ENCODE measurements at places on chromosomes 6 and 20.

DNA sequence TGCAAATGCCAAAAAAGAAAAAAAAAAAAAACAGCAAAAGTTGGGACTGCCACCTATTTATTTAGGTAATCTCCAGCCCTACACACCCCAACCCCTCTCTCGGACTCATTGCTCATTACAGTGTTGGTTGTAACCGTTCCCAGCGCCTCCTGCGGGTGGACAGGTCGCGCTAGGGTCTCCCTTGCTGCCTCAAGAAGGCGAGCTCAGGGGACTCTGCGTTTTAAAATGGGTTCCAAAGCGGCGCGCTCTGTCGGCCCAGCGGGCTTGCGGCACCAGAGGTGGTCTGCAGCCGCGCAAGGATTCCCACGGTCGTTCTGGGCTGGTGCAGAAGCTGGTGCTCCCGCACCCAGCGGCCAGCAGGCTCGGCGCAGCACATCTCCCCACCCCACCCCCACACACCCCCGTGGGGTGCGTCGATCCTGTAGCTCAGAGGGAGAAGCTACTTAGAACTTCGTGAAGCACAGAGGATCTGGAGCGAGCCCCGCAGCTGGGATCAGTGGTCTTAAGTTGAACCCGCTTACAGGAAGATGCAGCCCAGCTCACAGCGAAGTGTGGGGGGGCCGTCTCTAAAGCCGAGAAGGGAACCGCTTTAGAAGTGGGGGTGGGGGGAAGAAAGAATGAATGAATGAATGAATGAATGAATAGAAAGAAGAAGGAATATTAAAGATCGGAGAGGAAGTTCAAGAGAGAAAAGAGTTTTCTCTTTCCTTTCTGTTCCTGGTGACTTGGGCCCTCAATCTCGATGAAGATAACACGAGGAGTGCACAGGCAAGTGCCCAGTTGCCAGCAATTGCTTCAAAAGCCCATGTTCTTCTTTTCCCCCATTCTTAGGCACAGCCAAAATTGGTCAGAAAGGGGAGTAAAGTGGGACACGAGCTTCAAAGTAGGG is 780 bp downstream of the TFAP2A start:
- DNase-seq, result no peak

GRCh38 chr6:160418370-160418769 is 70.2 kb downstream of the SLC22A3 start:
- DNase-seq, result no peak

DNA sequence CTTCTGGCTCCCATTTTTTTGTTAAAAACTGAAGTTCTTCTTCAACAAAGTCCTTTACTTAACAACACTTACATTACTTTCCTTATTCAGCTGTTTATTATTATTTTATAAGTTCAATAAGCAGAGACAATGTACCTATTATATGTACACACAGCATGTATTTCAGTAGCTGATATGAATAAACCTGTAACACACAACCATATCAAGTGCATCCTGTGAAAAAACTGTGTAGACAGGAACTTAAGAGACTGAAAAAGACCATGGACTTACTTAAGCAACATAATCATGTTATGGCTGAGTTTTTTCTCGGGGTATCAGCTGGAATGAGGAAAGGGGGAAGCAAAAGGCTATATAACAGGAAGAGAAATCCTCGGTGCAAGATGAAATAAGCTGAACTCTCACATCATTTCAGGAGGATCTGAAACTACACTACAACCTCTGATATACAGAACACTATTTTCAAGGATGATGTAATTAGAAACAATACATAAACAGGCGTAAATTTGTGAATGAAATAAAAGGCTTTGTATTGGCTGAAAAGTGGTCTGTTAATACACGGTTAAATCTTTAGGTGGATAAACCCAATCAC is 70.9 kb downstream of the REV3L start:
- DNase-seq, result no peak

DNA sequence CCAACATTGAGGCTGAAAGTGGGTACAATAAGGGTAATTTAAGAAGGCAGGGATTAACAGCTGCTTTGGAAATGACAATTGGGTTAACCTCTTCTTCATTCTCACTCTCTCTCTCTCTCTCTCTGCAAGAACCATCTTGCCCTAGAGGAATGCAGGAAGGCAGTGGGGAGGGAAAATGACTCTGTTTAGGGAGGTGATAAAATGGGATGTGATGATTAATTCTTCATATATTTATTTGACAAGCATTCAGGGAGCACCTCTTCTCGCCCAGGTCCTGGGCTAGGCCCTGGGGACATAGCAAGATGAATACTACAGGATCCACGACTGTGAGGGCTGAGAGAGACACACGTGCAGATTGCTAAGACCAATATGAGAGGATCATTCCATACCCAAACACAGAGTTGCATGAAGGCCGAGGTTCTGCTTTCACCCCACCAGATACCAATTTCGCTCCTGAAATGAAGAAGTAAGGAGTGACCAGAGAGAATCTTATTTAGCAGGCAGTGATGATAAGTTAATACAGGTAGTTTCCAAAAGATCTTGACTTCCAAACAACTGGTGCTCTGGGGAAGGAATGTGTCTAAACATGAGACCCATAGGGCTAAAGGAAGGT is 13.3 kb upstream of the PTPN1 start:
- no peak for DNase-seq

GRCh38 chr6:26165261-26165790 is 78.1 kb downstream of the HFE start:
- DNase-seq, result no peak

- DNase-seq, result no peak
Measured at GRCh38 chr20:43514648-43514999, 7.1 kb downstream of the L3MBTL1 start.

DNA sequence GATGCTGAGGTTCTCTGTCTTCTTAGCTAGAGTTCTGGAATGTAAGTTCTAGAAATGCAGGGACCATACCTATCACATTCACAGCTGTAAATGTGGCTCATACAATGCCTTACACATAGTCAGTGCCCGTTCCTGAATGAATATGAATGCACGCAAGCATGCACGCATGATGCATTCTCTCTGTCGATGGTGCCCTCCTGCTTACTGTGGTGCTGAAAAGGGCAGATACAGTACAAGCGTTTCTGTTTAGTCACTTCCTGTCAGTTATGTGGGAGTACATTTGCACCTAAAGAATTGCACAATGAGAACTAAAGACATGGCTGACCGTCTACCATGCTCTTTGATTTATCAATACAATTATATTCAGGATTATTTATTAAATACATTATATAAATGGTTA is 152.2 kb upstream of the SOX4 start:
- DNase-seq, result no peak

DNA sequence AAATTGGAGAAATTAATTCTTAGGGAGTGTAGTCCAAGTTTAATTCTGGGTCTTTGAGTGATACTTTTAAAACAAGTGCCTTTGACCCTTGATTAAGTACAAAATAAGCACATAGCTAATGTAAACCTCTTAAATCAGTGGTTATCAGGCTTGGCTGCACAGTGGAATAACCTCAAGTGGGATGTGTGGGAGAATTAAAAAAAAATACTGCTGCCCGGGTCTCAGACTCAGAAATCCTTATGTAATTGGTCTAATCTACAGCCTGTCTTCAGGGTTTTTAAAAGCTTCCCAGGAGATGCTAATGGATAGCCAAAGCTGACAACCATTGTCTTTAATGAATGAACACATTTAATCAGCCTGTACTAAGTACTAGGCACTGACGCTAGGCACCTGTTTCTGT is 28.5 kb upstream of the TMEM14A start:
- no peak for DNase-seq

DNA sequence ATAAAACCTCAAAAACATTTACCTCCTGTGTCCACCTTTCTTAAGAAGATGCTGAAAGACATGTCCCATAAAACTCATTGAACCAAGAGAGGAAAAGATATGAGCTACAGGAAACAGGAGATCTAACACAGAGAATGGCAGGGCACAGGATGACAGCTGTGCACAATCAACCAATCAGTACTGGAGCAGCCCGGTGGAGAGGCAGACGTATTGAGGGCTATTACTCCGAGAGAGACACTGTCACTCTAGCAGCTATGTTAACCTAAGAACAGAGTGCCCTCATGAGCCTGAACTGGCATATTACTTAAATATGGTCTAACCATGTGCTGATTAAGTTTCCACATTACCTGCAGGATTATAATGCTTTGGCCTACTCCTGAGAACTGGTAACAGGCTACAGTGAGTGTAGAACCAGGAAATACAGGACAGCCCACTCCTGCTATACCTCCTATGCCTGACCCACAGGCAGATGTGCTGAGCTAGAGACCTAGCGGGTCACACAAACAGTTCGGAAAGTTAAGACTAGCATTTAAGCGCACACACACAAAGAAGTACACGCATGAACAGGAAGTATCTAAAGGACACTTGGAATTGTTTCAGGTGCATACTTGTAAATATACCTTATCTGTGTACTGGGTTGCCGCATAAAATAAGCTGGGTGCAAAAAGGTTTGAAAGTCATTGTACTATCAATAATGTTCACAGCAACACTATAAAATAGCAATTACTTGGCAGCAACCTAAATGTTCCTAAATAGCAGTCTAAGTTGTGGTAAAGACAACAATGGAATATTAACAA is 199.3 kb upstream of the SHLD1 start:
- DNase-seq, result no peak

GRCh38 chr6:167578371-167578901 is 248.3 kb upstream of the AFDN start:
- no peak for DNase-seq

GRCh38 chr20:62928246-62928939 is 2.1 kb upstream of the DIDO1 start:
- DNase-seq, result no peak

DNA sequence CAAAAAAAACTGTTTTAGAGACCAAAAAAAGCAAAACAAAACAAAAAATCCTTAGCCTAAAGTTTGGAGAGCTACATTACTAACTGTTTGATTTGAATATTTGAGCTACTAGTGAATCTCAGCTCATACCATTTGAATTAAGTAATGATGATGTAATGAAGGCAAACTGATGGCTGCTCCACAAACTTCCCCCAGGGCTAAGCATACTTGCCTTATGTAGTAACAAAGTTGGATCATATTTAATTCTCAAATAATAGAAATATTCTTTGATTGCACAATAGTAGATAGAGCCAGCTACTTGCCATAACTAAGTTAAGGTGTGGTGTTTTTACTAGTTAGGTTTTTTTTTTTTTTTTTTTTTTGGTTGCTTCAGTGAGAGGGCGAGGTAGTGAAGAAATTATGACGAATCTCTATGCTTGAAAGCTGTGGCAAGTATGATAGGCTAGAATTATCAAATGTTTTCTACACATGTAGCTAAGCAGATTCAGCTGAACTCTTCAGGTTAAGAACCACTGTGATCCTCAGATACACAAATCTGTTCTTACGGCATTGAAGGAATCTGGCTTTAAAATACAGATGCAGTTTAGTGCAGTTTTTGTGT is 2.9 kb downstream of the RAB32 start:
- DNase-seq, result no peak

DNA sequence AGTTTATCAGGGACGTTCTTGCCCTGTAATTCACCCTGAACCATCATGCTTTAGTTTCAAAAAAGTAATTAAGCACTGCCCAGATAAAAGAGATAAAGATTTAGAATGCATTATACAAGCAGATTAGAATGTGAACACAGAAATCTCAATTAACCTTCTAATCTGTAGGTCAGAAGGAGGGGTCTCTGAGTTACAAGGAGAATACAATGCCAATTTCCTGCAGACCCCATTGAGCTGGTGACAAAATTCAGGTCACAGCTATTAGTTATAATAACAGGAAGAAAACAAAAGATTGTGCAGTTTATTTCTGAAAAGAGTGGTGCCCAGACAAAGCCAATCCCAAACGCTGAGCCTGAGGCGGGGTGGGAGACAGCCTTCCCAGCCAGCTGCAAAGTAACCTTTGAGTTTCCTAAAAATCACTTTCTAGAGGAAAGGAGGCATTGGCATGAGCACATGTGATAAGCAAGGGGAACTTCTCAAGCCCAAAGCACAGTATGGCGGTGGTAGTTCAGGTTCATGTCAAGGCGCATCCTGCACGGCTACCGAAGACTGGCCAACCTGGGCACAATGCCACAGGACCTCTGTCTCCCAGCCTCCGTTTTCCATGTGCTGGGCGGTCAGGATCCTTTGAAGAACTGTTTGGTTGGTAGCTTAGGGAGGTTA is 192.5 kb downstream of the TTLL2 start:
- no peak for DNase-seq

DNA sequence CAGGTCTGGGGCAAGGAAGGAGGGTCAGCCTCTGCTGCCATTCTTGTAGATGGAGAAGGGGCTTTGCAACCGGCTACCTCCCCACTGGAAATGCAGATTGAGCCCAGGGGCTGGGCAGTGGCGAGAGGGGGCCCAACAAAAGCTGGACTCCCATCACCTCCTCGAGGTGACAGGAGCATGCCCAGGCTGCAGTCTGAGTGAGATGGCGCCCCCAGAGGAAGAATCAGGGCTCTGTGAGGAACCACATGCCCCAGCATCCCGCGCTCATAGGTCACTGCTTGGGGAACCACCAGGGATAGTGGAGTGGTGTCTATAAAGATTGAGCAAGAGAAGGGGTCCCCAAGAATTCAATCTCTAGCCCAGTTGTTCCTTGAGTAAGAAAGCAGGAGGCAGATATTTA is 31.6 kb upstream of the NEDD9 start:
- no peak for DNase-seq

DNA sequence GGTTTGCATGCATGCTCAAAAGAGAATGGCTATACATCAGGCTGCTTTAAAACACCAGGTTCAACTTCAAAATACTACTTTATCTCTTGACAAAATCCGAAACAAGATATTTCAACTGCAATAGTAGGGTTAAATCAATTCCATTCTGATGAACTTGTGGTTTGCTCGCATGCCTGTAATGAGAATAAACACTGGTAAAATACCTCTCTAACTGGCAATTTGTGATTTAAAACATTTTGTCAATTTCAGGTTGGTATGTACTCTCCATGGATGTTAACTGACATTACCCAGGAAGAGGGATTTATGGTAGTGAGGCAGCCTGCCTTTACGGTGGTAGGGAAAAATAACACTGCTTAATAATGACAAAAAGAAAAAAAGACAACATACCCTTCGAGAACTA is 74.4 kb downstream of the MBOAT1 start:
- no peak for DNase-seq

DNA sequence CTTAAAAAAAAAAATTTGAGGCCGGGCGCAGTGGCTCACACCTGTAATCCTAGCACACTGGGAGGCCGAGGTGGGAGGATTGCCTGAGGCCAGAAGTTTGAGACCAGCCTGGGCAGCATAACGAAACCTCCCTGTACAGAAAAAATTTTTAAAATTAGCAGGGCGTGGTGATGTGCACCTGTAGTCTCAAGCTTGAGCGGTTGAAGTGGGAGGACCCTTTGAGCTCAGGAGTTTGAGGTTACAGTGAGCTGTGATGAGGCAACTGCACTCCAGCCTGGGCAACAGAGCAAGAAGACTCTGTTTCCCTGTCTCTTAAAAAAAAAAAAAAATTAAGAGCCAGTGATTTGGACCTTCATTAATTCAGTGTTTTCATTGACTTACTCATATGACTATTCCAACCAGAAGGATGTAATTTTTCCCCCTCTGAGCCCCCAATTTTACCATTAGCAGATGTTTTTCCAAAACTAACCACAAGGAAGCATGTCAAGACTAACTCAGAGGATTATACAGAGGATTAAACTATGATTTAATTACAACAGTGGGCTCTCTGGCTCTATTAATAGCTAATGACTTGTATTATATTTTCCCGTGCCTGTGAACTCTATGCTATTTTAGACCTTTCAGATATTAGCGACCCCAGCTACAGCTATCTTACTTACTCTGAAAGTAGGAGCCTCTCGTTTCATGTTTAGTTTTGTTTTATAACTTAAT is 75.1 kb downstream of the ARID1B start:
- DNase-seq, result no peak
